ENCODE measurements at places on chromosomes 16 and 17. TPM values are rescaled to one million over a fixed set of nuclear protein-coding genes. Genes with fewer than 3 reads are reported as not detected.

NGFR gene
- not detected for polyA plus RNA-seq

- H3K4me1 ChIP-seq: peaks cover 2% of the 10 kb centered on the region
- H3K4me3 ChIP-seq: no peak overlapping the region
- no peaks in the 10 kb centered on the region for H3K36me3 ChIP-seq
- H3K27ac ChIP-seq: no peak overlapping the region
- no peak for DNase-seq
These were observed 10.7 kb downstream of the GFOD2 start for GRCh38 chr16:67708368-67708771.

DNA sequence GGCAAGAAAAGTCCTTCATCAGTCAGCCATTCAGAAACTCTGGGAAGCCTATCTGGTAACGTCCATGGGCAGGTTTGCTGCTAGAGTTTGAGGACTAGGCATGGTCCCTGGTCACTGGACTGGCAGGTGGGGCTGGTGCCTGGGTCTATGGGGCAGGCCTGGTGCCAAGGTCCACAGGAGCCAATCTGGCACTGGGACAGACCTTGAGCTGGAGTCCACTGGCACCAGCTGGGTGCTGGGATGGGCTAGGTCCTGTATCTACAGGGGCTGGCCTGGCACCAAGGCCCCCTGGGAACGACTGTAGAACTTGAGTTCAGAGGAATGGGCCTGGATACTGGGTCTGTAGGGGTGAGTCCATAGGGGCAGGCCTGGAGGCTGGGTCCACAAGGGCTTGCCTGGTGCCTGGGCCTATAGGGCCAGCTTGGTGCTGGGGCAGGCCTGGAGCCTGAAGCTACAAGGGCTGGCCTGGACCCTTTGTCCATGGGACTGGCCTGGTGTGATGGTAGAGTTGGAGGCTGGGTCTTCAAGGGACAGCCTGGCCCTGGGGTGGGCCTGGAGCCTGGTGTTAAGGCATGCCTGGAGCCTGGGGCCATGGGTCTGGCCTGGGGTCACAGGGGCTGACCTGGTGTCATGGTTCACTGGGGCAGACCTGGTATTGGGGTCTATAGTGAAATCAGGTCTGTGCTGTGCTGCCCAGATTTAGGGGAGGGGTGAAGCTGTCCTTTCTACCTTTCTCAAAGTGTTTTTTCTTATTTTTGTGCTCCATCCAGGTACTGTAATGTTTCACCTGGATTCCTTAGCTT is 30.5 kb upstream of the NKD1 start:
- H3K4me3 ChIP-seq: no peak overlapping the region
- no peak for DNase-seq
- H3K27ac ChIP-seq: no peak overlapping the region
- H3K27me3 ChIP-seq: no peaks in the 10 kb centered on the region
- H3K4me1 ChIP-seq: no peaks in the 10 kb centered on the region

NPIPA5 gene
- polyA plus RNA-seq: 2.5 TPM

GRCh38 chr16:30354423-30355143 is 525 bp downstream of the CD2BP2 start:
- H3K4me1 ChIP-seq: peaks cover 39% of the 10 kb centered on the region
- no peaks in the 10 kb centered on the region for H3K27me3 ChIP-seq
- no peak for DNase-seq

GRCh38 chr17:40448213-40448638 is 5.0 kb downstream of the IGFBP4 start:
- DNase-seq: peak; percentile 26
- no peaks in the 10 kb centered on the region for H3K36me3 ChIP-seq
- H3K4me3 ChIP-seq: no peak overlapping the region
- peaks cover 42% of the 10 kb centered on the region for H3K4me1 ChIP-seq

HSD11B2 gene
- polyA plus RNA-seq: 129 TPM

DNA sequence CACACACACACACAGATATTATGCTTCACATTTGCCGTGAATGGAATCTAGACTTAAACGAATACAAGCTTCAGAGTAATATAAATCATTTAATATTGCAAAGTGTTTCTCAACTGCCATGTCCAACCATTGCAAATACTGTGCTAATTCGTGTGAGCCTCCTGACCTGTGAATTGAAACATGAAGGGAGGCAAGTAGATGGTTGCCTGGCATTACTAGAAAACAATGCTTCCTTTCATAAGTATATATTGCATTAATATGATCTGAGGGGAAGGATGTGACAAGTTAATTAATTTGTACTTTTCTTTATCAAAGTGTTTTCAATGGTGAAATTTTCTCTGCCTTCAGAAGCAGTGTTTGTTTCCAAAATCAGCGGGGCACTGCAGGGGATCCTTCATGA is 25.7 kb upstream of the GPR139 start:
- H3K27ac ChIP-seq: no peak overlapping the region
- DNase-seq: no peak
- H3K4me3 ChIP-seq: no peak overlapping the region
- no peaks in the 10 kb centered on the region for H3K4me1 ChIP-seq
- no peaks in the 10 kb centered on the region for H3K36me3 ChIP-seq

- H3K4me1 ChIP-seq: no peaks in the 10 kb centered on the region
- peak; percentile 24 for DNase-seq
- H3K27me3 ChIP-seq: no peaks in the 10 kb centered on the region
These were observed 22.9 kb downstream of the DHRS7C start for GRCh38 chr17:9768381-9768934.

DNA sequence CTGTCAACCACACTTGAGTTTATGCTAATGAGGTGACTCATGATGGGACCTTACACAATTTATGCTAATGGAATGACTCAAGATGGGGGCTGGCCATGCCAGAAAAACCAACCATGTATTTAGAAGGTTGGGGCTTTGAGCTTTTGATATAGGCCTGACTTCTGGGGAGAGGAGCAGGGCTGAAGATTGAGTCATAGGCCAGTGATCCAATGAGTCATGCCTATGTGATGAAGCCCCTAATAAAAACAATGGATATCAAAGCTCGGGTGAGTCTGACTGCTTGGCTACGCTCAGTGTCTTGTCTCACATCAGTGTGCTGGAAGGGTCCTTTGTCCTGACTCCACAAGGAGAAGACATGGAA is 7.3 kb downstream of the MFSD6L start:
- no peaks in the 10 kb centered on the region for H3K36me3 ChIP-seq
- no peak overlapping the region for H3K4me3 ChIP-seq
- H3K4me1 ChIP-seq: no peaks in the 10 kb centered on the region
- no peak overlapping the region for H3K27ac ChIP-seq
- no peaks in the 10 kb centered on the region for H3K27me3 ChIP-seq

CBFA2T3 gene
- 8.4 TPM for polyA plus RNA-seq

- no peaks in the 10 kb centered on the region for H3K27me3 ChIP-seq
- no peak for DNase-seq
- H3K27ac ChIP-seq: no peak overlapping the region
- H3K4me3 ChIP-seq: no peak overlapping the region
These were observed 21.4 kb upstream of the CACNG3 start for GRCh38 chr16:24234737-24235136.

KRTAP2-3 gene
- polyA plus RNA-seq: not detected
